Uterus (tissue), 4 donors: ENCODE measurements at places on chromosomes 7 and 10.

- no peak for DNase-seq
Measured at GRCh38 chr7:46360811-46361210, 439.7 kb upstream of the IGFBP3 start.

DNA sequence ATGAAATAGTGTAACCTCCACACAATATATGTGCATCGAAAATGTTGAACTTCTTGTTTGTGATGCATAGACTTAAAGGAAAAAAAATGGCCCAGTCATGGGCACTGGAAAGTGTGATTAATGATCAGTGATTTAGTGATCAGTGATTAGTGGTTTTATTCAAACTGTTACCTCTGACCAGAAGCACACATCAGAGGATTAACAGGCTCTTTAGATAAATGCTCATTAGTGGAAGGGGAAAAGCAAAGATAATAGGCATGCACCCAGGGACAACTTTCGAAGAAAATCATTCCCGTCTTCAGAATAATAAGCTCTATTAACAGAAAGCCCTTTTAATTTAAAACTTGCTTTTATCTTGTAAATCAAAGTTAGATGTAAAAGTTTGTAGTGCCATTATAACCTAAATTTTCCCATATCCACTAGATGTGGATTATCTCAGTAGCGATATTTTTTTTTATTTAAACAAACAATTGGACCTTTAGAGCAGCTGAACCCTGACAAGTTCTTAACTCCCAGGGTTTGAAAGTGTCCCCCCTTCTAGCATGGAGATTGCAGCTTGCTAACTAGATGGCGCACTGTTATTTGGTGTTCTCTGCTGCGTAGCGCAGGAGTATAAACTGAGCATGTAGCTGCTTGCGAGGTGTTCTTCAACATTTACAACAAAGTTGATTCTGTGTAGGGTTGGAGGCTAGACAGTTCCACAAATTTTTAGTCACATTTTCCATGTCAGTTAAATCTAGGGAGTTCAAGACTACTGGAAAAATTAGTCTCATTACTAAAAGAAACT, at the start of gene CREB5:
CREB5 (plus strand) TSS at position 643 of the 787 bp plus-strand sequence. CDS start 397 bp downstream, outside the sequence.
- no peak for DNase-seq

DNA sequence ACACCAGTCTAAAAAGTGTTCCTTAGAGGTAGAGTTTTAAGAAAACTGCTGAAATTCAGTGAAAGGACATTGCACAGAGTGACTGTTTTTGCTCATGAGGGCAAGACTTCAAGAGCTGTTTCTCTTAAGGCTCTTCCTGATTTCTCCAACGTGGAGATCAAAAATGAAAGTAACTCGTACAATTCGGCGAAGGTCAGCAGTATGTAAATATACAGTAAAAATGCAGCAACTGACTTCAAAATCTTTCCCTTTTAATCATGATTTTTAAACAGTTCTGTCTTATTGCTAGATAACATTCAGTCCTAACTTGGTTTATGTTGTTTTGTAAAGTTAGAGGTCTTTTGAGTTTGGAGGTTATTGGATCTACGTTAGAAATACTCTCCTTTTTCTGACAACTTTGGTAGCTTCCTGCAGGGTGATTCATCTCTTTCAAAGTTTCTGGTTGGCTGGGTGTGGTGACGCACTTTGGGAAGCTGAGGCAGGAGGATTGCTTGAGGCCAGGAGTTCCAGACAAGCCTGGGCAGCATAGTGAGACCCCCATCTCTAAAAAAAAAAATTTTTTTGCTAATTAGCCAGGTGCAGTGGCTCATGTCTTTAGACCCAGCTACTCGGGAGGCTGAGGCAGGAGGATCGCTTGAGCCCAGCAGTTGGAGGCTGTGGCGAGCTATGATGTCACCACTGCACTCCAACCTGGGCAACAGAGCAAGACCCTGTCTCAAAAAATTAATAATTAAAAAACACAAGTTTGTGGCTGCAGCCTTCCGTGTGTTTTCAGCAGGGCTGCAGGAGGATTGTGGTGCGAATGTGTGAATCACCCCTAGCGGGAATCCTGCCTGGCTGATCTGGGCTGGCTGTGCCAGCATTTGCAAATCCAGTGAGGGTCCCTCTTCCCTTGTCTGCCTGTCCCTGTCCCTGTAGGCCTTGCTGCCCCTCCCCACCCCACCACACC, 29.2 kb upstream of the AP5Z1 start:
- DNase-seq, result no peak

GRCh38 chr10:14365266-14365665, 34.5 kb upstream of the FRMD4A start:
- DNase-seq, result no peak

GRCh38 chr7:73766556-73767229, 3.4 kb downstream of the CLDN3 start:
- DNase-seq, result no peak
